ENCODE measurements at places on chromosomes 13 and 19. TPM values are rescaled to one million over a fixed set of nuclear protein-coding genes. Genes with fewer than 3 reads are reported as not detected.
A peak's percentile ranks its signal among the peaks of the same experiment; 100 is the strongest.

LILRB4 gene
- not detected for total RNA-seq

CKM gene
- total RNA-seq, result 1.3 TPM

ZNF534 gene
- total RNA-seq, result not detected

ZNF324 gene
- total RNA-seq, result 13.1 TPM

C19orf81 gene
- total RNA-seq, result 2.2 TPM

MYCBP2 gene
- total RNA-seq, result 61.2 TPM

ACP7 gene
- total RNA-seq, result 0.23 TPM

ZNF382 gene
- total RNA-seq, result 10.3 TPM

RUBCNL gene
- 0.24 TPM for total RNA-seq

DNA sequence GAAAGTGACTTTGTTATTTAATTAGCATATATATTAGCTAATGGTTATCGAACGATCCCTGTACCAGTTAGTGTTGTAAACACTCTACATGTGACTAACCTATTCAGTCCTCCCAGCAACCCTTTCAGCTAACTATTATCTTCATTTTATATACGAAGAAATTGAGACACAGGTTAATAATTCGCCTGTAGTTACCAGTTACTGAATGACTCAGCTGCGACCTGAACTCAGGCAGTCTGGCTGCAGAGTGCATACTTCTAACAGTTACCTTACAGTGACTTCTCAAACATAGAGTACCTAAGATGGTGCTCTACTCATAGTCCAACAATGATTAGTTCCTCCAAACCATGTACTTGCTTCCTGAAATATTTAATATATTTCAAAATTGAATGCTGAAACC is 117.7 kb downstream of the FNDC3A start:
- H3K4me3 ChIP-seq, result no peak overlapping the region
- H3K4me1 ChIP-seq, result peaks cover 7% of the 10 kb centered on the region
- H3K27ac ChIP-seq, result no peak overlapping the region
- no peaks in the 10 kb centered on the region for H3K36me3 ChIP-seq
- no peak for DNase-seq
- H3K27me3 ChIP-seq, result no peaks in the 10 kb centered on the region

- peak overlapping the region; percentile 66 for H3K27ac ChIP-seq
- no peaks in the 10 kb centered on the region for H3K36me3 ChIP-seq
- peaks cover 8% of the 10 kb centered on the region for H3K27me3 ChIP-seq
- DNase-seq, result no peak
Measured at GRCh38 chr19:18799389-18799970, 8.4 kb upstream of the COMP start.

- H3K4me3 ChIP-seq, result no peak overlapping the region
- H3K27me3 ChIP-seq, result no peaks in the 10 kb centered on the region
- DNase-seq, result no peak
- H3K27ac ChIP-seq, result no peak overlapping the region
Measured at GRCh38 chr19:48239582-48240141, 16.1 kb downstream of the CARD8 start.

DNA sequence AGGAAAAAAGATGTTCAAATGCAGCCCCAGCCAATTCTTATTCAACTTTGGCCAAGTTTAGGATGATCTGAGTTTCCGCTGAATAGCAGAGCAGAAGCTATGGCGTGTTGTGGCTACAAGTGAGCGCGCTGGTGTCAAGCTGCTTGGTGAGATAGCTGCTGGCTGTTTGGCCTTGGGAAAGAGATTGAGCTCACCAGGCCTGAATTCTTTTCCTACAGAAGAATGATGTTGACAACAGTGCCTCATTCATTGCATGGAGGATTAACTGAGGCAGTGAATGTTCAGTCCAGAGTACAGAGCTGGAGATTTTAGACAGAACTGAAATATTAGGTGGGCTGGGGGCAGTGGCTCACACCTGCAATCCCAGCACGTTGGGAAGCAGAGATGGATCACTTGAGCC is 31.5 kb upstream of the MAP3K10 start:
- no peaks in the 10 kb centered on the region for H3K27me3 ChIP-seq
- H3K4me3 ChIP-seq, result no peak overlapping the region
- H3K36me3 ChIP-seq, result no peaks in the 10 kb centered on the region
- no peaks in the 10 kb centered on the region for H3K4me1 ChIP-seq
- no peak overlapping the region for H3K27ac ChIP-seq

GRCh38 chr19:29018542-29018941 is 194.4 kb downstream of the UQCRFS1 start:
- H3K4me1 ChIP-seq, result no peaks in the 10 kb centered on the region
- no peaks in the 10 kb centered on the region for H3K36me3 ChIP-seq
- no peak overlapping the region for H3K4me3 ChIP-seq
- no peak for DNase-seq

DNA sequence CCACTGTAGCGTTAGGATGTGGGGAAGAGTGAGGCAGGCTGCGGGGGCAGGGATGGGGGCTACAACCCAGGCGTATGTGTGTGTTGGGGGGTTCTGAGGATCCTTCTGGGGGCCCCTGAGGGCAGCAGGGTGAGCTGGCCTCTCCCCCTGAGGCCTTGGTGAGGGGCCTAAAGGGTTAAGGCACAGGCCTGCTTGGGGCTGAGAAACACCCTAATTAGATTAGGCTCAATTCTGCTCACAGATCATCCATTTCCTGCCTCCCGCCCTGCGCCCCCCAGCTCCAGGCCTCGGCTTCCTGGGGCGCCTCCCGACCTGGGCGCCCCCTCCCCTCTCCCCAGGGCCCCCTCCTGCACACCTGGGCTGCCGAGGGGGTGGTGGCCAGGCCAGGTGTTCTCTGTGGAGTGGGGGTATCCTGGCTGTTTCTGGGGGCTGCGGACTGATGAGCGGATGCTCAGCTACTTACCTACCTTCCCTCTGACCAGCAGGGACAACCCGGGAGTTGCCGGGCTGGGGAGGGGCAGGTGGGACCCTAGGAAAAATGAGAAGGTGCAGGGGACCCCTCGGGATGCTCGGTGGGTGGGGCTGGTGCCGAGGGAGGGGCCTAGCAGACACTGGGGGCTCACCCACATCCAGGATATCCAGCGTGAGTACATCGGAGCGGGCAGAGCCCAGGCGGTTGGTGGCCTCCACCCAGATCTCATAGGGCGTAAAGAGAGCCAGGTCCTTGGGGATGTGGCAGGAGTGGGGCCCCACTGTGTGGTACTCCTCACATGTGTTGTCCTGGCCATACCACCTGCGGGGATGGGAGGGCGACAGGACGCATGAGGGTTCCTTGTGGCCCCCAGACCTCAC is 8.6 kb downstream of the CRLF1 start:
- H3K27ac ChIP-seq, result no peak overlapping the region
- peaks cover 45% of the 10 kb centered on the region for H3K27me3 ChIP-seq
- no peaks in the 10 kb centered on the region for H3K36me3 ChIP-seq
- DNase-seq, result no peak
- no peak overlapping the region for H3K4me3 ChIP-seq
- peaks cover 16% of the 10 kb centered on the region for H3K4me1 ChIP-seq

DNA sequence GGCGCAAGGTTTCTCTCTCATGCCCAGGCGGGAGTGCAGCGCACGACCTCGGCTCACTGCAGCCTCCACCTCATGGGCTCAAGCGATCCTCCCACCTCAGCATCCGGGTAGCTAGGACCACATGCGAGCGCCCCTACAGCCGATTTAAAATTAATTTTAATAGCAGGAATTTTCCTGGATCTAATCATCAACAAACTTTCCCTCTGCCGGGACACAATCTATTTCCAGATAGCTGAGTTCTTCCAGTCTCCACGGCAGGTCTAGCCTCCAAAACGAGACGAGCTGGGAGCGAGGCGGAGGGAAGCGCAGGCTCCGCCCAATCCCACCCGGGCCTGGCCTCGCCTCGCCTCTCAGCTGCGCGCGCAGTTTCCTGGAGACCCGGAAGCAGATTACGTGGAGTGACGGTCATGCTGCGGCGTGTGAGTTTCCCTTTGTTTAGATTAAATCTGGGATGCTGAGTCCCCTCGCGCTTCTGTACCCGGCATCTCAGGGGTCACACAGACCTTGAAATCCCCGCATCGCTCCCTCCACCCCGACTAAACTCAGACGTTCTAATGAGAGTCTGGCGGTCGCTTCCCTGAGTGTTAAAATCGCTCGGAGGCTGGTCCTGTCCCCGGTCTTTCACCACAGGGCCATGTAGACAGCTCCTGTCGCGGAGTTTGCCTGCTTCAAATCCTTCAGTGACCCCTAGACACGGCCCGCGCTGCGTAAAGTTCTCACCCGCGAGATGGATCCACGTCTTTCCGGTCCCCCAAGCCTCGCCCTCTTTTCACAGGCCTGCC is at the start of gene ZNF880:
Gene ZNF880 (plus strand): TSS at position 365 of the 782 bp plus-strand sequence. CDS start 43 bp downstream, at position 408.
- no peaks in the 10 kb centered on the region for H3K27me3 ChIP-seq
- peaks cover 7% of the 10 kb centered on the region for H3K36me3 ChIP-seq
- peak within 1 kb of the TSS; percentile 100 for H3K27ac ChIP-seq
- peak; percentile 96 for DNase-seq
- H3K4me3 ChIP-seq, result peak within 1 kb of the TSS; percentile 73
- peaks cover 3% of the 10 kb centered on the region for H3K4me1 ChIP-seq

DNA sequence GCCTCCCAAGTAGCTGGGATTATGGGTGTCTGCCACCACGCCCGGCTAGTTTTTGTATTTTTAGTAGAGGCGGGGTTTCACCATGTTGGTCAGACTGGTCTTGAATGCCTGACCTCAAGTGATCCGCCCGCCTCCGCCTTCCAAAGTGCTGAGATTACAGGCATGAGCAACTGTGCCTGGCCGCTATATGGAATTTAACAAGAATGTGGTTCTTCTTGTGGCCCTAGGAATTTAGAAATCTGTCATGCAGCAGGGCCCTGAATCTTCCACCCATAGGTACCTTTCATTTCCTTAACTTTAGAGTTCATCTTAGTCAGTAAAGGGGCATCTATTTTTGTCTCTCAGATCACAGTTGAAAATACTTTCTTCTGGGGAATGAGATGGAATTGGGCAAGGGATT is 25.6 kb upstream of the NDFIP2 start:
- no peaks in the 10 kb centered on the region for H3K27me3 ChIP-seq
- no peak for DNase-seq
- no peak overlapping the region for H3K27ac ChIP-seq

GRCh38 chr13:108494991-108495645 is 134.3 kb upstream of the MYO16 start:
- DNase-seq, result peak; percentile 7
- H3K27ac ChIP-seq, result no peak overlapping the region
- H3K4me1 ChIP-seq, result no peaks in the 10 kb centered on the region
- peak overlapping the region; percentile 29 for H3K4me3 ChIP-seq
- H3K36me3 ChIP-seq, result no peaks in the 10 kb centered on the region

GRCh38 chr19:28869459-28869858 is 343.5 kb downstream of the UQCRFS1 start:
- H3K27ac ChIP-seq, result no peak overlapping the region
- no peak for DNase-seq
- H3K36me3 ChIP-seq, result no peaks in the 10 kb centered on the region
- H3K4me1 ChIP-seq, result no peaks in the 10 kb centered on the region
- no peaks in the 10 kb centered on the region for H3K27me3 ChIP-seq
